Left renal pelvis (tissue), 4 donors: ENCODE measurements at places on chromosomes 3 and 15. TPM values are rescaled to one million over a fixed set of nuclear protein-coding genes. Genes with fewer than 3 reads are reported as not detected.

DNA sequence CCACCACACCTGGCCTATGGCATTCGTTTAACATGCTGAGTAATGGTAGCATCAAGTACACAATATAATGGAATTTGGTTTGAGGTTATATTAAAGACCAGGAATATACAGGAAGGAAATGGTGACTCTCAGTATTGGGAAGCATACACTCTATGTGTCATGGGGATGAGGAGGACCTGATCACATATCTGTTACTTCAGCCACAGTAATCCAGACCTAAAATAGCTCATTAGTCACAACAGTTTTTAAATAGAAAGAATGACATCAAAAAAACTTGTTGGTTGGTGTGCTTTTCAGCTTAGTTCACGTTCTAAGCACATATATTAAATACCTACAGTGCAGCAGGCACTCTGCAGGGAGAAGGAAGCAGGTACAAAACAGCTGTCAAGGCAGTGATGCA lies 52.5 kb upstream of the ATP2C1 start:
- no peak for DNase-seq

- DNase-seq, result no peak
These were observed 127.3 kb upstream of the THBS1 start for GRCh38 chr15:39453620-39454019.

The C3orf18 gene
- polyA plus RNA-seq, result 21.3 TPM

The SLC2A2 gene
- 8.6 TPM for polyA plus RNA-seq

The VEPH1 gene
- polyA plus RNA-seq, result 68.0 TPM

The CGNL1 gene
- polyA plus RNA-seq, result 66.1 TPM

The FRMD4B gene
- polyA plus RNA-seq, result 46.8 TPM

The ATP13A4 gene
- 1.3 TPM for polyA plus RNA-seq

The CACNA2D2 gene
- 13.5 TPM for polyA plus RNA-seq
